ENCODE measurements at places on chromosomes 5 and 9.

- no peak for DNase-seq
Observed at GRCh38 chr9:107635101-107635802, 145.7 kb upstream of the KLF4 start.

DNA sequence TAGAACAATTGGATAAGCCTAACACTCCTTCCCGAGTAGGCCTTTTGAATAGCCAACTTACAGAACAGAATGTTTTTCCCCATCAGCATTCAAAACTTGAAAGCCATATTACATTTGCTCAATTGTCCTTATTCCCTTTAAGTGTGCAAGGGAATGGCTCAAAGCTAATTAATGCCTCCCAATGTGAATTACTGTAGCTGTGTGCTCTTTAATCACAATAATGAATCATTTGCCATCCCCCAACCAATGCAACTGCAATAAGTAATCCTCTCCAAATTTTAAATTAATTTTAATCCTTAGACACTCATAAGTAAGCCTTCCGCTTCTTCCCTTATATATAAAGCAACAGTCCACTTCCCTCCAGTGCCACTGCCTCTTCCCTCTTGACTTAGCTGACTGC, 115.9 kb downstream of the DROSHA start:
- no peak for DNase-seq

GRCh38 chr5:151617841-151618710, 26.9 kb upstream of the FAT2 start:
- DNase-seq, result no peak

- DNase-seq, result no peak
Observed at GRCh38 chr5:145236127-145236526, 599.0 kb downstream of the PRELID2 start.

- no peak for DNase-seq
Observed at GRCh38 chr9:68685213-68685612, 19.8 kb upstream of the PIP5K1B start.

GRCh38 chr9:92719028-92719647, 45.5 kb downstream of the BICD2 start:
- no peak for DNase-seq

DNA sequence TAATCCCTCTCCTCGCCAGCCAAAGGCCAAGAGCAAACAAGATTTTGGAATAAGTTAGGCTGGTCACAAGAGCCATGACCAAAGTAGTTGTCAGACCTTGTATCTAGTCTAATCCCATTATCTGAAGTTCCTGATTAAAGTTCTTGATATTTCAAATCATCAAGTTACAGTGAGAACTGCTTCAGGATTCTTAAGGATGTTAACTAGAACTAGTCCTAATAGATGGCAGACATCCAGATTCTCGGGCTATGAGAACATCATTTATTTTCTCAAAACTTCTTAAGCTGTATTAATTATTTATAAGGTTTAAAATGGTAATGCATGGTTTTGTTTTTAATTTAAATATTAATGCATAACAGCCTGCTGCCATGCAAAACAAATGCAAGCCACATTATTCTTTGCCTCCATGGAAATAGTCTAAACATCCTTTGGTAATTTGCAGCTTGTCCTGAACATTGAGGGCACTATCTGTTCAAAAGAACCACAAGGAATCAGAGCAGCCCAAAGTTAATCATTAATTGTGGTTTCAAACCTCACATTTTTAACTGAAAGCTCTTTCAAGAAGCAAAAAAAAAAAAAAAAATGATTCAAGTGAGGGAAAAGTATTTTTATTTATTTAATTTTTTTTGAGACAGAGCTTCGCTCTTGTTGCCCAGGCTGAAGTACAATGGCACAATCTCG, 95.1 kb downstream of the TTC39B start:
- no peak for DNase-seq

DNA sequence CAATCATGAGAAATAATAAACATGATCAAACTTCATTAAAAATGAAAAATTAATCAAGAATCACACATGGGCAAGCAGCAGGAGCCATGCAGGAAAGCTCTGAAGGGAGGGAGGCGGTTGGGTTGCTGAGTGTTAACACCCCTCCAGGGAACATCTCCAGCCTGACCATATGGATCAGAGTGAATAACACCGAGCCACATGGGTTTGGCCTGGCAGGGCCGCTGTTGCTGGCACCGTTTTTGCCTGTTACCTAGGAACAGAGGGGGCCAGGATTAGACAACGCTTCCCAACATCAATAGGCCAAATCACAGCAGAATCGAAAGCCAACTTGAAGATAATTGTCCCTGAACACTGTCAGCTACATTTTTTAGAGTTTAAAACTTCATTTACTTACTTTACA, 160.2 kb downstream of the DENND1A start:
- no peak for DNase-seq

DNA sequence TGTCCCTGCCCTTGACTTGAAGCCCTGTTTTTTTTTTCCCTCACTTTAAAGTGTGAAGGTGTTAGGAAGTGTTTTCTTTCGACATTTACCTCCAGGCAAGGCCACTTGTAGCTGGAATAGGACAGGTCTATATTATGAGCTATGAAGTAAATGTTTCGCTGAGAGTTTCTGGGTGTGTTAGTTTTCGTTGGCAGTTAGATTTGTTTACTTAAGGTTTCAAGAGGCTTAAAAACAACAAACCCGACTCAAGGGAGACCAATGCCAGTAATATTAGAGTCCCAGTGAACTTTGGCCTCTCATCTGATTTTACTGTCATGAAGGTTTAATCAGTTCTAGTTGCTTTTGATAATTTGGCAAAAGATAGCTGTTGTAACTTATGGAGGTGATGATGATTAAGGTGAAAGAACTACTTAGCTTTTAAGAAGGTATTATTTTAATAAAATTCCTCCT, 25.2 kb downstream of the OCLN start:
- no peak for DNase-seq

DNA sequence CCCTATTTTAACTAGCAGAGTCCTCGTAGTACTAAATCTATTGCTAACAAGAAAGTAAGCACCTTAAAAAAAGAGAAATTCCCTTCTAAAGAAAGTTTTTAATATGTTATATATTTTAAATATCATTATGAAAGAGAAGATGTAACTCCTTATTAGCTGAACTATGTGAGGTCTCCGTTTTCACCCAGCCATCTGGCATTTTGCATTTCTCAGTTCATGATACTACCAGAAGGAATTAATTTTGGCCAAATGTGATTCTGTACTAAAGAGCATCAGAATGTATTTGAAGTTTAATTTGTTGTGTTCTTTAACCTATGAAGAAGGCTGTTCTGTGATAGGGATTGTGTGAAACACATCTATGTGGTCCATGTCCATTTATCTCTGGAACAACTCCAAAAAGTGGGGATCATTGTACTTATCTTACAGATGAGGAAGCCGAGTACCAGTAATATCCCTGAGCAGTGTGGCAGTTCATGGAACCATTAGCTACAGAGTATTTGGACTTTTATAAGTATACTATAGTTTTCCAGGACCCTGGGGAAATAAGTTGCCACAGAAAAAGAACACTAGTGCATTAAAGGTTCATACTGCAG, 29.8 kb downstream of the TNFAIP8 start:
- no peak for DNase-seq

DNA sequence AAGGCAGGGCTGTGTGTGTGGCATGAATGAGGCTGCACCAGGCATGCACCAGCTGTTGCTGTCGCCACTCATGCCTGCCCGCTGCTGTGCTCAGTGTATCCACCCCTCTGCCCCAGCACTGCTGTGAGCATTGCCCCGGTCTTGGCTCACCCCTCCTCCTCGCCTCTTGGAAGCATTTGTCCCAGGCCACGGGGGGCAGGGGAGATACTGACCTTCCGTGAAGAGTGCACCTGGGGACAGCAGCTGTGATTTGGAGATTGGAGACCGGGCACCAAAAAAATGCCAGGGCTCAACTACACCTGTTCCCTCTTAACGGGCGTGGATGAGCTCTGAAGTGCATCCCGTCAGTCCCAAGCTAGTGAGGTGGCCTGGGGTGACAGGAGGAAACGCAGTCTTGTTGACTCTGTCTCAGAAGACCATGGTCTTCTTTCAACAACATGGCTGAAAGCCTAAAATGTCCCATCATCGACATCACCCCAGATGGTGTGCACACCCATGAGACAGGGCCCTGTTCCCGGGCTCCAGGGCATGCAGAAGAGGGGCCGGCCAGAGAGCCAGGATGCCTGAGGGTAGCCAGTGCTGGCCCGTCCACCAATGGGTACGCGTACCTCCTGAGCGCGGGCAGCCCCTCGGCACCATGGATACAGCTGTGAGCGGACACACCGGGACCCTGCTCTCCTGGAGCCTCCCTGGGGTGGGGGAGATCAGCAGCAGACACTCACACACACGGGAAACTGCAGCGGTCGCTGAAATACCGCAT, 115.8 kb downstream of the COL5A1 start:
- no peak for DNase-seq

DNA sequence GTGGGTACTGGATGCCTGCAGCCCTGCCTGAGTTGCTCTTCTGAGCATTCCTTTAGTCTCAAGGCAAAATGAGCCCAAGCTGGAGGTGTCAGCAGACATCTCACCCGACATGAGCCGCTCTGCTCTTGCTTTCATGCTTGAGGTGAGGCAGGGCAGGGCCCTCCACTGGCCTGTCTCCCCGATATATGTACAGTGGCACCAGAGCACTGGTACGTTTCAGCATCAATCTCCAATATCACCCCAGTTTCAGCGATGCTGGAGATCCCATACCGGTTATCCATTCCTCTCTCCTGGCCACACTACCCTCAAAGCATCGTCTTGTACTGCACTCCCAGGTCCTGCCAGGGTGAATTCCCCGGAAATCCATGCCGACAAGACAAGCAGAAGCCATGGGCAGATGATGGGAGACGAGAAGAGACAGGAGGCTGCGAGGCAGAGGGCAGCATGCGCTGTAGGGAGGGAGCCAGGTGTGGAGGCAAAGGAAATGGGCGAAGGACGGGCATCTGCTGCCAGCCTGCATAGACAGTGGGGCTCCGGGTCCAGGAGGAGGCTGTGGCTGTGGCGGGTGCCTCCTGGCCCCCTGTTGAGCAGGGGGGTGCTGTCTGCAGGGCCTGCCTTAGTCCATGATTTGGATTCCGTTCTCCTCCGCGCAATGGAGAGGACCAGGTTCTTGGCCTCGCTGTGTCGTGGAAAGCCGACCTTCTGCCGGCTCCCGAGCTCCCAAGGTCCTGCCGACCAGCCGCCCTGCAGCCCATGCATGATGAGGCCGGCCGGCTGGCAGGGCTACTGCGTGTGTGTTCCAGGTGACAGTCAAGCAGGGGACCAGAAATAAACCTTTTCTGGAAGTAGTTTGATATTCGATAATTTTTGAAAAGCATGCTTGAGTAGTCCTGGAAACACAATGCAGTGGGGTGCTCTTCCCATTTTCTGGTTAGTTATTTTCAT, 152.2 kb upstream of the IRX2 start:
- no peak for DNase-seq

- DNase-seq, result peak; percentile 6
Observed at GRCh38 chr9:22079873-22080341, 70.8 kb upstream of the CDKN2B start.

DNA sequence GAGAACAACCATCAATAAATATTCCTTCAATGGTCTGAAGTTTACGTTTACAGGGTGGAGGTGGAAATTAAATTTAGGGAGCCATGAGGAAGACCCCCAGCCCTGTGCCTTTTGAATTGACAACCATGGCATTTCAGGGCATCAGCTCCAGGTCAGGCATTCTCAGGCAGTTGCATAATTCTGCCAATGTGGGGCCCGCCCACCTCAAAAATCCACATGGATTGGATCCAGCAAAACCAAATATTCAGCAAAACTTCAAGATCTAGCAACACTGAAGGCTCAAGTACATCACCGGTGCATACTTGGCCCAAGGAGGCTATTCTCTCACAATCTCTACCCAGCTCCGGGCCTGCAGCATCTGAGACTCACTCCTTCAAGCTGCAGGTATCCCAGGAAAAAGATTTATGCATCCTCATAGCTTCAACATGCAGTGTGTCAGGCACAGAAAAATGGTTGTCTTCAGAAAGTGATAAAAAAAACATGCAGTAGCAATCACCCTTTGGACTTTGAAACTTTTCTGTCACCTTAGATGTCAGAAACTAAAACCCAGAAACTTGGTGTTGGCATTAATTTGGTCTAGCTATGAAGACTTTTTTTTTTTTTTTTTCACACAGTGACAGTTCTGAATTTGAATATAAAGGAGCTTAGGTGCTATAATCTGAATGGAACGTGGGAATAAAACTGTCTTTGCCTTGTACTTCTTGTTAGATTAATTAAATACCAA, 21.4 kb upstream of the ANXA2R start:
- DNase-seq, result no peak

DNA sequence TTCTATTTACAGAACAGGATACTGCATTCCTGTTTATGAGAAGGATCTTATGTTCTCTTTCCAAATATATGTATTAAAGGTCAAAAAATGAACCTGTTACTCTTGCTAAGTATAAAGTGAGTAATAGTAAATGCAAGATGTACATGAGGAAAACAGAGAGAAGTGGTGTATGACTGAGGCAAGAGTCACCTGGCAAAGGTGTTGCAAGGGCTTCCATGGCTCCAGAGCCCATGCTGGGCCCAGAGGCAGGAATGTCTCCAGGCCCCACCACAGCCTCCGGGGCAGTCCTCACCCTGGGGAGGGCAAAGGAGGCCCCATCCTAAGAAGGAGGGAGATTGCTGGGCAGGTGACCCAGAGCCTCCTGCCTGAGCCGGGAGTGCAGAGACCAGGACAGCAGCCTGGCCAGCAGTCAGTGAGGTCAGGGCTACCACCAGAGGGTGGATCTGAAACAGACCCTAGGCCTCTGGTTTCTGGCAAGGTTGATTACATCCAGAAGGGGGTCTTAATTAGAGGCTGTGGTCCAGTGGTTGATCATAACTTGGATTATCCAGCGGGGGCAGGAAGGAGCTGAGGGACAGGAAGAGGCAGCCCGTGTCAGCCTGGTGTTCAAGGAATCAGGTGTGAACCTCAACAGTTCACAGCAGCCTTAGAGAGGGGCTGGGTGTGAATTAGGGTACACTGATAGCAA, 57.3 kb upstream of the CPLX2 start:
- DNase-seq, result no peak

- DNase-seq, result no peak
Observed at GRCh38 chr9:17318821-17319320, 184.0 kb downstream of the CNTLN start.
